IMR-90 (cell line): ENCODE measurements at places on chromosomes 4 and X. TPM values are rescaled to one million over a fixed set of nuclear protein-coding genes. Genes with fewer than 3 reads are reported as not detected.

Gene SH2D1A
- total RNA-seq = not detected in 2 replicates

Gene GIMD1
- not detected in 2 replicates for total RNA-seq

GRCh38 chrX:110168585-110168984 is 149.3 kb downstream of the AMMECR1 start:
- peak; percentile 92 for DNase-seq

Gene NIPAL1
- total RNA-seq = 1.1 TPM in 2 replicates

GRCh38 chrX:3143043-3143799 is 102.0 kb downstream of the ARSF start:
- DNase-seq = no peak

DNA sequence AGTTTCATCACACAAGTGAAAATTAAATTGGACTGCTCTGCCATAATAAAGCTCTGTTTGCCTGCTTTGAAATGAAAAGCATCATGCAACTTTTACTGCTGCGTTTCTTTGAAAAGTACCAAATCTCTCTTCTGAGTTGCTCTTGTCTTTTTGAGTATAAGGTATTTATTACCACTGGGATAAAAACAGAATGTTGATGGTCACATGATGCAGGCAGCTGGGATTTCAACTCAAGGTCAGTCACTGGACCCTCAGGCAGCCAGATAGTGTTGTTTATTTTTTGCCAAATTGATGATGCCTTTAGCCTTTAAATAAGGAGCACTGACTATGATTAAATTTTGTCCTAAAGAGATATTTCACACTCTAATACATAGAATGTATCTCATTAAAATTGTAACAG is 32.7 kb downstream of the DMD start:
- no peak for DNase-seq

Gene PRR32
- total RNA-seq = not detected in 2 replicates

DNA sequence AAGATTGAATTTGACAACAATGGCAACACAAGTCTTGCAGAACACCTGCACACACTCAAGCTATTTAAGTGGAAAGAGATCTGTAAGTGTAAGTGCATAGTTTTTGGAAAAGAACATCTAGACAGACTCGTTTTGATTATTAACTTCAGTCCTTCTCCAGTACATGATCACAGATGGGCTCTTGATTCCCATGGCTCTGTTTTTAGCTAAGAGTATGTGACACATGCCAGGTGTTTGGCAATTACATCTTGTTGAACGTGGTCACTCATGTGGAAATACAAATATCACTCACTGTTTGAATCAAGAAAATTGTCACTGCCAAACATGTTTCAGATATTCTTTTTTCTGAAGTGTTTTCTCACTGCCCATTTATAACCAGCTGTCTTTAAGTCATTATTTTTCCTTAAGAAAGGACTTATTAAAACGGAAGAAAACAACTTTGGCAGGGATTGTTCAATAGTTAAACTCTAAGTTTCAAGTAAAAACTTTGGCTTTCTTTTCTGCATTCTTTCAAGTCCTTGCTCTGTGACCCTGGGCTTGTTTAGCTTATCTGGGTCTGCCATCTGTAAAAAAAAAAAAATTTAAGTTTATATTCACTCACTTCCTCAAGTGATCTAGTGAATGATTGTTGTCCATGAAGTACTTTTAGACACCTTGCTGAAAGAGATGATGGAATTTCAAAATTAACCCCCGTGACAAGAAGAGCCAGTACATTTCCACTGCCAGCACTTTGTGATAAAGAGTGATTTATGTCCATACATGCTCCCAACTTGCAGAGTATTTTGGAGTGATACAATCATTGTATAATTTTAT is 125.4 kb downstream of the ATXN3L start:
- no peak for DNase-seq
